ENCODE measurements at places on chromosomes 3 and 15. TPM values are rescaled to one million over a fixed set of nuclear protein-coding genes. Genes with fewer than 3 reads are reported as not detected.

The CCR8 gene
- total RNA-seq: not detected

The CCDC13 gene
- 1.1 TPM for total RNA-seq

The TF gene
- 1.2 TPM for total RNA-seq

The MEGF11 gene
- 0.11 TPM for total RNA-seq

The MST1 gene
- 5.5 TPM for total RNA-seq

The TNFAIP8L3 gene
- total RNA-seq: 9.7 TPM

The GOLGA6L1 gene
- total RNA-seq: not detected

The C3orf85 gene
- not detected for total RNA-seq

The OXTR gene
- total RNA-seq: 1.6 TPM

The MYZAP gene
- total RNA-seq: 19.2 TPM

The ANKUB1 gene
- not detected for total RNA-seq

The CYB561D2 gene
- total RNA-seq: 8.6 TPM

The NTRK3 gene
- 26.4 TPM for total RNA-seq

The GCNT3 gene
- not detected for total RNA-seq

The XIRP1 gene
- 1.1 TPM for total RNA-seq

The PRSS50 gene
- 0.26 TPM for total RNA-seq

The ITPR1 gene
- total RNA-seq: 240 TPM

The GOLGA6B gene
- total RNA-seq: 0.26 TPM

The ADAMTS7 gene
- 9.6 TPM for total RNA-seq

The ZNF621 gene
- 22.8 TPM for total RNA-seq

The ERICH6 gene
- total RNA-seq: 0.21 TPM

The C15orf62 gene
- total RNA-seq: 0.11 TPM

The HTR3C gene
- not detected for total RNA-seq

The GNAI2 gene
- 96.3 TPM for total RNA-seq

The TM4SF1 gene
- 124 TPM for total RNA-seq

The COLQ gene
- 6.8 TPM for total RNA-seq

The KIF23 gene
- total RNA-seq: 32.5 TPM

The ACKR4 gene
- 6.8 TPM for total RNA-seq

The CYP1A1 gene
- total RNA-seq: 0.26 TPM

The BFSP2 gene
- total RNA-seq: not detected

The SCAMP5 gene
- total RNA-seq: 6.9 TPM

The SPINT1 gene
- 31.4 TPM for total RNA-seq

The UACA gene
- 195 TPM for total RNA-seq

The PRTG gene
- 16.2 TPM for total RNA-seq

The EIF4E3 gene
- 16.0 TPM for total RNA-seq

The GNAT1 gene
- not detected for total RNA-seq

The SLC2A2 gene
- not detected for total RNA-seq

The RBP2 gene
- total RNA-seq: not detected

The FOXB1 gene
- not detected for total RNA-seq

The MAGI1 gene
- 46.7 TPM for total RNA-seq

The ANKRD34C gene
- not detected for total RNA-seq

The TTLL13 gene
- total RNA-seq: not detected

The ASB14 gene
- total RNA-seq: 0.21 TPM

The SPATA16 gene
- not detected for total RNA-seq

The CLDN11 gene
- 28.1 TPM for total RNA-seq

The CAMKV gene
- 0.37 TPM for total RNA-seq
